Activated T-cell treated with anti-CD3 and anti-CD28 coated beads for 4 hours (primary cell): ENCODE measurements at places on chromosomes 11 and 22.
A peak's percentile ranks its signal among the peaks of the same experiment; 100 is the strongest.

DNA sequence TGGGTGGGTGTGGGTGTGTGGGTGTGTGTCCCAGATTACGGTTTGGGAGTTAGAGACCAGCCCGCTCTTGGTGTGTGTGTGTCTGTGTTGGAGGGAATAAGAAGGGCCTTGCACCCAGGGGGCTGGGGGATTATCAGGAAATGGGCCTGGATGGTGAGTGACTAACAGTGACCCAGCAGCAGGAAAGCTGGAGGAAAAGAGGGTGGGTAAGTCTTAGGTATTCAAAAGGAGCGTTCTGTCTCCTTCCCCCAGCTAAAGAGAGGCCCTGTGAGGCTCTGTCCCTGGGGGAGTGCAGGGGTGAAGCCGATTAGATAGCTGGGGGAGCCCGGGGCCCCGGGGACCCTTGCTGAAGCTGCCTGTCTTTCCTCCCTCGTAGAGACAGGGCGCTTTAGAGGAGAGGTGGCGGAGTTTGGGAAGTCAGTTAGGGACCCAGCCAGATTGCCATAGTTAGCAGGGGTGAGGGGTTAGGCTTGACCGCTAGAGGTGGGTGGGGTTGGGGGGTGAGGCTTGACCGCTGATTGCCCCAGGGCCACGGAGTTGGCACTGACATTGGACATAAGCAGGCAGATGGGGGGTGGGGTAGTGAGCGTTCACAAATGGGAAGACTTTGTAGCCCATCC lies 1.5 kb downstream of the OAF start:
- DNase-seq: no peak

DNA sequence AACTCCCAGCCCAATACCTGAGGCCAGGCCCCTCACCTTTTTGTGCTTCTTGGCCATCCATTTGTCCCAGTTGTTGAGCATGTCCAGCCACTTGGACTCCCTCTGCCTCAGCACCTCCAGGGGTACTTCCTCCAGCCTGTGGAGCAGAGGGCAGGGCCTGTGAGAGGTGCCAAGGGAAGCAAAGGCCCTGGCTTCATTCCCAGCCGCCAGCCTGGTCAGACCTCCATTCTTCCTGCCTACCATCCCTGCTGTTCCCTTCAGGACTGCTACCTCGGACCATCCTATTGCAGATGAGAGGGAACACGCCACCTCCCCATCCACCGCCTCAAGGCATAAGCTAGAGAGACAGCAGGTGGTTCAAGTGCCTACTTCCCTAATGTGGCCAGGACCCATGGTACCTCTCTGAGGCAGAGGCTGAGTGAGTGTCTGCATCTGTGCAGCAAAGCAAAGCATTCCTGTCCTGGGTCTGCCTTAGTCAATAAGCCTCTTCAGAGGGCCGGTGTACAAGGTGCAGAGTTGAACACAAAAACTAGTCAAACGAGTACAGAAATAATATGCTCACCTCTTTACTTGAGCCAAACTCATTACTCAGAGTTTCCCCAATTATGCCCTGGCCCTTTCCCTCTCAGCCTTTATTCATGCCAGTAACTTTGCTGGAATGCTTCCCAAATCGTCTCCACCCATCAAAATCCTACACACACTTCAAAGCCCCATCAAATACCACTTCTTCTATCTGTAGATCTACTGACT lies 15.4 kb upstream of the CASTOR1 start:
- no peak for DNase-seq

GRCh38 chr11:128039140-128040021 lies 548.0 kb downstream of the ETS1 start:
- DNase-seq: peak; percentile 63

DNA sequence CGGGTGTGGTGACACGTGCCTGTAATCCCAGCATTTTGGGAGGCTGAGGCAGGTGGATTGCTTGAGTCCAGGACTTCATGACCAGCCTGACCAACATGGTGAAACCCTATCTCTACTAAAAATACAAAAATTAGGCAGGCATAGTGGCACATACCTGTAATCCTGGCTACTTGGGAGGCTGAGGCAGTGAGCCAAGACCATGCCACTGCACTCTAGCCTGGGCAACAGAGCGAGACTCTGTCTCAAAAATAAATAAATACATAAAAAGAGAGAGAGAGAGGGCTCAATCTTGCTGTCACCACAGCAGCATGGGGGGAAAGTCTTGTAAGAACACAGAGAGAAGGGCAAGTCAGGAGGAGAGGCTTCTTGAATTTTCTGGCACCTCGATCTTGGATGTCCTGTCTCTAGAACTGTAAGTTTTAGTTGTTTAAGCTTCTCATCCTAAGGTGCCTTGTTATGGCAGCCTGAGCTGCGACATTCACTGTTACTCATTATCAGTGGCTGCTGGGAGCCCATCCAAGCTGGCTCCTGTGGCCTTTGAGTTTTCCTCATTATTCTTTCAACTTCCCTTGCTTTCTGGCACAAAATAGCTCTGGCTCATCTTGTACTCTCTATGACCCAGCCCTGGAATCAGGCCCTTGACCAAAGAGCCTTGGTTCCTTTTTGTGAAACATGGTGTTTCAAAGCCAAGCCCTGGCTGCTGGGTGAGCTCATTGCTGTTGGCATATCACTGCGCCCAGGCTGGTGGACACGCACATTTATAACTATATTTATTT lies 8.0 kb upstream of the PSMC3 start:
- DNase-seq: no peak

DNA sequence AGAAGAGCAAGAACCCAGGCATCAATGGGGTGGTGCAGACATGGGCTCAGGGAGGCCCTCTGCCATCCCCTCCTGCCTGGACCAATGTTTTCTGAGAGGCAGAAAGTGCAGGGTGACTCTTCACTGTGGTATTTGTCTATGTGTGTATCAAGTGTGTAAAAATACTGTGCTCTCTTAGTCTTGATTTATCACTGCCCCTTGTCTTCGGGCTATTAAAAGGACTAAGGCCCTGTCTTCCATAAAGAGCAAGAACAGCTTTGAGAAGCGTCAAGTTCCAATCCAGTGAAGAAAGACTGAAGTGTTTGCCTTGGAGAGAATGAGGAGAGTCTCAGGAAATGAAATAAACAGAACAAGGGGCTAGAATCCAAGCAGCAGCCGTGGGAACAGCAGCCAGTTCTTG lies 14.4 kb downstream of the PRSS23 start:
- no peak for DNase-seq

DNA sequence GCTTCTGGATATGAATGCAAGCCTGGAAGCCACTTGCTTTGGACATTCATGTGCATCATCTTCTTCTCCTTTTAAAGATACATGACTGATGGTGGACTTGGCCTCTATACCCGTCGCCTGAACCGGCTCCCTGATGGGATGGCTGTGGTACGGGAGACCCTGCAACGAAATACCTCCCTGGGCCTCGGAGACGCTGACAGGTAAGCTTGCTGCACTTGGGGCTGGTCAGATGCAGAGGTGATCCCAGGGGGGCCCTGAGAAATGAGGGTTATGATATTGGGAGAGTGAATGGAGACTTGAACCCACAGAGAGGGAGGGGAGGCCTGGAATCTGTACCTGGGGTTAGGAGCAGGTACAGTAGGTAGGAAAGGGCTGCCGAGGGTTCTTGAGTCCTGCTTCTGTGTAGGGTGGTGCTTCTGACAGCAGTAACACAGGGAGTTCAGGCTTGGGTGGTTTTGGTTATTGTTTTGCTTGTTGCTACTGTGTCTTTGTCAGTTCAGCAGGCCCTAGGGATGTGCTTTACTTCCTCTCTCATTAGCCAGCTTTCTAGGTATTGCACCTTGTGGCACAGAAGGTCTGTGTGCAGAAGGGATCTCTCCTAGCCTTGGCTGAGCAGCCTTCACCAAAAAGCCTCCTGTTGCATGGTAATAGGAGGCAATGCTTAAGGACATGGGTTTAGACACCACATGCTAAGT lies 176.1 kb downstream of the DBX1 start:
- DNase-seq: no peak

GRCh38 chr22:25758316-25758715 lies 16.3 kb downstream of the MYO18B start:
- DNase-seq: no peak

DNA sequence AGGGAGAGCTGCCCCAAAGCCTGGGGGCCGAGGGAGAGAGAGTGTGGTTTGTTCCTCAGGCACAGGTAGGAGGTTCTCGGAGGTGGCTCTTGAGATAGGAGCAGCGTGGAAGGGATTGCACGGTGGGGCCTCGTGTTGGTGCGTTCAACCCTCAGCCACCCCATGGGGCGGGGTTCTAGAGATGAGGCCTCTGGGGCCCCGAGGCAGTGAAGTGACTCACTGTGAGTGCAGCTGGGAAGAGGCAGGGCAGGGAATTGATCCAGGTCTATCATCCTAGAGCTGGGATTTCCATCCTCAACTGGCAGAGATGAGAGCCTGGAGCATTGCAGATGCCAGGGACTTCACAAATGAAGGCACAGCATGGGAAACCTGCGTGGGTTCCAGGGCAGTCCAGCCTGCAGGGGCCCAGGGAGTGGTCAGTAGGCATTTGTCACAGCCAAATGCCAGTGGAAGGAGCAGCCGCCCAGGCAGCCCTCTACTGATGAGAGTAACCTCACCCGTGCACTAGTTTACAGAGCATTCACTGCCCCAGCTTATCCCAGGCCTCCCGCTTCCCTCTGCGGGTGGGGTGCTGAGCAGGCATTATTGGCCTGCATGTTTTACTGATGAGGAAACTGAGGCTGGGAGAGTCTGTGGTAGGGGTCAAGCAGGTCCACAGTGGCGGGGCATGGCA lies 5.1 kb upstream of the SMARCB1 start:
- no peak for DNase-seq

- peak; percentile 52 for DNase-seq
Measured at GRCh38 chr11:85628771-85629341, 463 bp downstream of the TMEM126B start.

DNA sequence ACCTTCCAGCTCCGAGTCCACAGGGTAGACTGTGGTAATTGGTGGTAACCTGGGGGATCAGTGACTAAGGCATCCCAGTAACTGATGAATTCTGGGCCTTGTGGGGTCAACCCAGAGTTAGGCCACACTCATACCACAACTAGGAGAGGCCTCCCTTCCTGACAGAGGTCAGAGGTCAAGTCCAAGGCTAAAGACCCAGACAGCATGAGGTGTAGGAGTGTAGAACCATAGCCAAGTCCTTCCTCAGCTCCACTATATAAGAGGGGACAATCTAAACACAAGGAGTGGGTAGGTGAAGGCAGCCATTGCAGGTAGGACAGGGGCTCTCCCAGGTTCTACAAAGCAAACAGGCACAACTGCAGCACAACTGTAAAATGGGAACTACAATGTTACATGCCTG lies 4.6 kb downstream of the AP1B1 start:
- no peak for DNase-seq

DNA sequence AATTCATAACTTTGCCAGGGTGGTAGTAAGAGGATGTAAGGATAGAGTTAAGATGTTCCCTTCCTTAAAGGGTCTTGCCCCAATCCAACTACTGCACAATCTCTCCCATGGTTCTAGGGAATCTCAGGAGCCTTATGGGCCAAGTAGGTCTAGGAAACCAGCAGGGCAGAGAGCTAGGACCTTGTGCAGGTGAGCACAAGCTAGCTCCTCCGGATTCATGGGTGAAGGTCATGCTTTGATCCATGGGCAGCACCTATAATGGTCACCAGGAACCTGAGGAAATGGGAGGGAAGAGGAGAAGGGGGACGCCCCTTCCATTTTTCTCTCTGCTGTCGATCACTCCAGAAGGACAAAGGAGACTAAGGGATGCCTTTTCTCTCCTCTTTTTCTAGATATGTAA lies 16.8 kb downstream of the KCNJ11 start:
- no peak for DNase-seq

DNA sequence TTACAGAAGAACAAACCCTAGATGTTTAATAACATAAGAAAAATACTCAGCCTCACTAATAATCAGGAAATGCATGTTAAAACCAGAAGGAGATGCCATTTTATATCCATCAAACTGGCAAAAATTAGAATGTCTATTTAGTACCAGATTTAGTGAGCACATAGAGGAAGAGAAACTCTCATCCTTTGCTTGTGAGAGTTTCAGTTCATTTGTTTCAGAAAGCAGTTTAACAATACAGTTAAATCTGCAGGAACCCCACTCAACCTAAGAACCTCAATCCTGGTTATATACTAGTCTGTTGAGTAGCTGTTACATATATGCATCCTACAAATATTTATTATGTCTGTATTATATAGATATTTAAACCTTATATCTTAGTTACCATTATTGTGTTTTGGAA lies 172.6 kb downstream of the WNT11 start:
- no peak for DNase-seq

- no peak for DNase-seq
Measured at GRCh38 chr22:48869161-48869560, 958.5 kb downstream of the BRD1 start.

DNA sequence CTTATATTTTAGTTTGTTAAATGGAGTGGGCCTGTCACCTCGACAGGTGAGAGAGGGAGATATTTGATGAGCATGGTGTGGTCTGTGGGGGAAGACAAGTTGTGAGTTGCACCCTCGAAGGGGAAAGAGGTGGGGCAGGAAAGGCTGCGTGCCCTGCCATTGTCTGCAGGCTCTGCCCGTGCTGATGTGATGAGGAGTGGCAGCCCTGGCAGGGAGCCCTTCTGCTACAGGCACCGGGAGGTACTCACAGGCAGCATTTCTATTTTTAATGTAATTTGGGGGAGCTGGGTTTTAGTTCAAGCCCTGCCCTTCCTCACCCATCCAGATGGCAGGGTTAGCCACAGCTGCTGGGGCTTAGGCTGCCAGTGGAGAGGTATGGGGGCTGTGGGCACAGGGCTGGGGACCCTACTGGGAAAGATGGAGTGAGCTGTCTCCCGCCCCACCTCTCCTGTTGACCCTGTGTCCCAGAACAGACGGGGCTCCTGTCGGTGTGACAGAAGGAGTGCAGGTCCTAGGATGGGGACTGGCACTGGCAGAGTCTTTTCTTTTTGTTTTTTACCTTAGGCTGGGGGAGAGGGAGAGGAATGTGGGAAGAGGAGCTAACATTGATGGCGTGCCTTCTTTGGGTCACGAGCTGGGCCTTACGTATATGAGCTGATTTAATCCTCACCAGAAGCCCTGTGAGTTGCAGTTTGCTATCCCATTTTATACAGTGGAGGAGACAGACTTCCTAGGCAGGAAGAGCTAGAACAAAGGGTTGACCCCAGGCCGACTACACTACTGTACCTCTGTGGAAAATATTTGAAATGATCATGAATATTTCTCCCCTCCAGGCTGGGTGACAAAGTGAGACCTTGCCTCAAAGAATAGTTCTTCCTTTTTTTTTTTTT lies 51.6 kb downstream of the CEP164 start:
- DNase-seq: no peak

GRCh38 chr22:28930357-28931007 lies 47.1 kb downstream of the ZNRF3 start:
- no peak for DNase-seq

GRCh38 chr11:43282607-43283440 lies 29.0 kb upstream of the API5 start:
- no peak for DNase-seq
